Activated gamma-delta T cell treated with Interleukin-2 at 50 U/mL for 16 hours (primary cell): ENCODE measurements at places on chromosomes 3 and 15.
A peak's percentile ranks its signal among the peaks of the same experiment; 100 is the strongest.

DNA sequence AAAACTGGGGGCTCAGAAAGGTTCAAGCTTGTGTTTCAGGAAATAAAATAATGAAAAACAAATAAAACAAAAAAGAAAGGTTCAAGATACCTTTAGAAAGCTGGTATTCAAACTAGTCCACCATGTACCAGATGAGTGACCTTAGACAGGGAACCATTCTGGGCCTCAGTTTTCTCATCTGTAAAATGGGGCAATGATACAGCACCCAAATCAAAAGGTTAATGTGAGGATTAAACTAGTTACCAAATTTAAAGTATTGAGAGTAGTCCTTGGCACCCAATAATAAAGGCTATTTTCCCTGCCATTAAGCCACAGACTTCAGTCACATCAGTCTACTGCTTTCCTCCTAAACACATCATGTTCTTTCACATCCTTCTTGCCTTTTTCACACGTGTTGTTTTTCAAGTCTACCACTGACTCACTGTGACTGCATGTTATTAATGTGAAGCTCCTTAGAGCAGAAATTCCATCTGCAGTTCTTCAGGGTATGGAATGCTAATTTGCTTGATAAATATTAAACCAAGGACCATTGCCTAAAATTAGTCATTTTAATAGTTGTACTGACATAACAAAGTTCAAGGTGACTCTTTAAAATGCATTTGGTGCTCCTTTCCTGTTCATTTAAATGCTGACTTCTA lies 19.9 kb downstream of the TAMM41 start:
- no peak for DNase-seq

GRCh38 chr15:49877117-49877872 lies 241.7 kb downstream of the ATP8B4 start:
- no peak for DNase-seq

- DNase-seq, result peak; percentile 28
These were observed 30.9 kb downstream of the MGLL start for GRCh38 chr3:127791221-127791913.

DNA sequence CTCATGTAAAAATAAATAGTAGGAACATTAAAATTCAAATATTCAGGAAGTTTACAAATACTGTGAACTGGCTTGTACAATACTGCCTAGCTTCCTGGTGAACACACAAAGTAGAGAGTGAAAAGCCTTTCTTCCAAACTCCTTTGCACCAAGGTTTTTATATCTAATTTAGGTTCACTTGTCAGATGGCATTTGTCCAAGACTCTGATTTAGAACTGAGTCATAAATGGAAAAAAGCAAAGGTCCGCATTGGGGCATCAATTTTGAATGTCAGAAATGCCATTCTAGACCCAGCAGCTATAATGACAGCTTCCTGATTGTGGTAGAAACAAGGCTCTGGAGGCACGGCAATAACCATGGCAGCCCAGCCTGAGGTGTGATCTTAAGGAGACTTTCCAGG lies 160.7 kb downstream of the PDE8A start:
- no peak for DNase-seq

DNA sequence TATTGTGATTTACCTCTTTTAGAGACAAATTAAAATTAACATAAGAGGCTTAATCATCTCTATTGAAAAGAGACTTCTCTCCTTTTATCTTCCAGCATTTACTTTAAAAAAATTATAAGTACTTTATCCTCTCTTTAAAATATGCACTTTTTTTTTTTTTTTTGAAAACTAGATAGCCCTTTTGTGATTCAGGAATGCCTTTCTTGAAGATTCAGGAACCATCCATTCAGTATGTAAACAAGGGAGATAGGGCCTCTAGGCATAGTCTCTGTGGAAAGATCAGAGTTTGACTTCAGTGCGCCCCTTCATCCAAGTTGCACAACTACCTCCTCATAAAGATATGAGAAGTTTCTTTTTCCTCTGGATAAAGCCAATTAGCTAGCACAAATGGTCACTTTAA lies 1163.7 kb downstream of the SI start:
- DNase-seq, result no peak

DNA sequence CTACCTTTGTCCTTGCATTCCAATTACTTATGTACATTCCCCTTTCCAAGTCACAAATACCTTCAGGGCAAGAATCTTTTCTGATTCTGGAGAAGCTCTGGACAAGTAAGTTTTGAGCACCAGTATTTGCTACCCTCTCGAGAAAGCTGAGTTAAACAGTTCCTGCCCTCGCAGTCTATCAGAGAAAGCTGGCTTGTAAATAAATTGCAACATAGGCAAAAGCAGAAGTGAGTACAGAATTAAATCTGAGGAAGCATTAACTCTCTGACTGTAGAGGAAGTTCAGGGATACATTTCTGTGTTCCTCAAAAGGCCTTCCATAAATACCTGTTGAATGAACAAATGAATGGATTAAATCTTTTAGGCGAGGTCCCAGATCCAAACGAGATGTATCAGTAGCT lies 1.2 kb downstream of the OSBPL11 start:
- DNase-seq, result no peak

- no peak for DNase-seq
These were observed 65.4 kb downstream of the EEFSEC start for GRCh38 chr3:128218548-128219257.
